Endodermal cell (in vitro differentiated cells): ENCODE measurements at places on chromosomes 6 and 20.

GRCh38 chr6:25485821-25486534 lies 166.0 kb upstream of the SCGN start:
- H3K27ac ChIP-seq, result no peak overlapping the region
- DNase-seq, result no peak
- peaks cover 5% of the 10 kb centered on the region for H3K4me1 ChIP-seq
- H3K4me3 ChIP-seq, result no peak overlapping the region
- peaks cover 7% of the 10 kb centered on the region for H3K36me3 ChIP-seq

- no peak overlapping the region for H3K27ac ChIP-seq
- H3K4me1 ChIP-seq, result no peaks in the 10 kb centered on the region
- H3K4me3 ChIP-seq, result no peak overlapping the region
- no peak for DNase-seq
- H3K27me3 ChIP-seq, result no peaks in the 10 kb centered on the region
Observed at GRCh38 chr6:140567466-140567865, 1193.0 kb upstream of the CITED2 start.

DNA sequence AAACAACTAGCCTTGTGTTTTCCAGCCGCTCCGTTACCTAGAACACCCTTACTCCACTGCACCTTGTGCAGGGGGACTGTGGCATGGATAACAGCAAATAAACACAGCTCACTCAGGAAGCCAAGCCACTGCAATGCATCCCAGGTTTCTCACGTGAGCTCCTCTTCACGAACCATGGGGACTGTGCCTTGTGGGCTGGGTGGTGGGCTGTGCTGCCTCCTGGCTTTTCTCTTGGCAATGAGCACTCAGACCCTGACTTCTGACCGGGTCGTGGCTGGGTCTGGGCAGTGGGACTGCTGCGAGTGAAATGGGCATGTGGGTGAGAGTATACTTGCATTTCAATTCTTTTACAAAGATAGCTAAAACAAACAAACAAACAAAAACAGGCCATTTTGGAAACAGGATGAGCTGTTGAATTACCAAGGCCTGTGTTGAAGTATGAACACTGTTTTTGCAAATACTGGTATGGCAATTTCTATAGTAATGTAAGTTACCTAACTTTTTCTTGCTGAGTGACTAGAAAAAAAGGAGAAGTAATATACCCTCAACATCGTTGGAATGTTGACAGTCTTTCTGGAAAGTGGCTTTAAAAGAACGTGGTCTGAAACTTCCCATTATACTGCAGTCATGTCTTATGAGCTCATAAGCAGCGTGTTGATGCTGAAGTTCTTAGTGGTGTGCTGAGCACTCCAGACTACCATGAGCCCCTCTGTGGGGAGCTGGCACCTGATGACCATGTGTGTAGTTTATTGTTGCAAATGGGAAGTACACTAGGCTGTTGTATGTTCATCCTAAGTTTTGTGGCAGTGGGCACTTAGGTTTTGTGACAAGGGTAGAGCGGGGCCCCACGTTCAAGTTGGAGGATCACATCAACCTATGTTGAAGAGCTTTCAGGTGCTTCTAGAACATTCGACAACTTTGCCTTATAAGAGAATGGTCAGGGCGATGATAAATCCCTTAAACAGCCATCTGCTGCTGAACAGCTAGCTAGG lies 120.4 kb downstream of the ARMC2 start:
- H3K27ac ChIP-seq, result no peak overlapping the region
- no peak overlapping the region for H3K4me3 ChIP-seq
- no peaks in the 10 kb centered on the region for H3K36me3 ChIP-seq
- DNase-seq, result peak; percentile 84

DNA sequence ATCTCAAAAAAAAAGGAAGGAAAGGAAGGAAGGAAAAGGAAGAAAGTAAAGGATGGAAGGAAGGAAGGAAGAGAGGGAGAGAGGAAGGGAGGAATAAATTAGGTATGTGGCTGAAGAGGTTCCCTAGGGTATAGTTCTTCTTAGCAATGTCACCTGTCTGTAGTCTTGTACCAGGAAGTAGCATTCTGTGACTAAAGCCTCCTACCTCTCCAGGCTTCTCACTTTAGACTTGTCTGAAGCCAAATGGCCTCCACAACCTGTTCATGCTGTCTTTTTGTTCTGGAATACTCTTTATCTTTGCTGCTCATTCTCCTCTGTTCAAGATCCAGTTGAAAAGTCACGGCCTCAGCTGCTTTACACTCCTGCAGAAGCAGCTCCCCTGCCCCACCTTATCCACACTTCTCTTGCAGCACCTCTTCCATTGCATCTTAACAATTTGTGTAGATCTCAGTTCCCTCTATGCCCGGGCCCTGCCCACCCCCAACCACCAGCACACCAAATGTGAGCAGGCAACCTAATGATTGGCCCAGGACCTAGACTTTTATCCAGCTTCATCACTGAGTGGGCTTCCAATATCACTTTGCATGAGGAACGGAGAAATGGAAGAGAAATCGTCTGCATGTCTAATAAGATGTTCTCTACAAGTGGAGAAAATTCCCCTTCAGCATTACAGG lies 19.1 kb downstream of the GCNT2 start:
- H3K27ac ChIP-seq, result no peak overlapping the region
- no peaks in the 10 kb centered on the region for H3K4me1 ChIP-seq
- H3K4me3 ChIP-seq, result no peak overlapping the region

DNA sequence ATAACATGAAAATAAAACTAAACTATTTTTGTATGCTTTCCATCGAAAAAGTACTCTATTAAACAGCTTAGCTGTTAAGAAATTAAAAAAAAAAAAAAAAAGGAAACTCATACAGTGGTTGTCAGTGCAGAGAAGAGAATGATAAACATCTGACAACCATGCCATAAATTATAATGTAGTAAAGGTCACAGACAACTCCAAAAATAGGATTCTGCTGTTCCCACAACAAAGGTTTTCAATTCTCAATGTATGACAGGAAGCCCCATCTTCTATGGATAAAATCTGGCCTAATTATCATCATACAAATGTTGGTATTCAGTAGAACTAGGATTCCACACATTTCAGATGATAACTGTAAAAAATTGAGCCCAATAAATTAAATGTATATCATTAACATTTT lies 5.0 kb downstream of the PLN start:
- DNase-seq, result no peak
- H3K27ac ChIP-seq, result no peak overlapping the region
- H3K36me3 ChIP-seq, result no peaks in the 10 kb centered on the region
- no peak overlapping the region for H3K4me3 ChIP-seq

- H3K4me3 ChIP-seq, result no peak overlapping the region
- no peaks in the 10 kb centered on the region for H3K4me1 ChIP-seq
- no peaks in the 10 kb centered on the region for H3K27me3 ChIP-seq
Observed at GRCh38 chr6:168031411-168031971, 34.0 kb downstream of the KIF25 start.

DNA sequence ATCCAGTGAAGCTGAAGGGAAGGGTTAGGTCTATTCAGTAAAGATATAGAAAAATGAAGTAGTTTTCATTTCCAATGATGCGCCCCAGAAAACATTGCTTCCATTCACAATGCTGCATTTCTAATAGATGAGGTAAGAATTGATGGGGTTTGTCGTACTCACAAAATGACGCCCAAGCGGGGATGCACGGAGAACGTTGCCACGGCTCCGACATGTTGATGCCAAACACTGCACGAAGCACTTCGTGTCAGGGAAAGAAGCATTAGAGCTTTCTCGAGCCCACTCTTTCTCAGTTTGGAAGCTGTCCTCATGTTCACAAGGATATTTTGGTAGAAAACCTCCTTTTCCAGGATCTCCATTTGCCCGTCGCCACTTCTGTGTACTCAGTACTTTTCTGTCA lies 21.6 kb upstream of the MAFB start:
- H3K4me3 ChIP-seq, result no peak overlapping the region
- peaks cover 8% of the 10 kb centered on the region for H3K4me1 ChIP-seq
